Right hindlimb (tissue), 1 donor: ENCODE measurements at places on chromosomes 11 and 22.

- no peak for DNase-seq
These were observed 15.1 kb upstream of the RGL4 start for GRCh38 chr22:23675502-23676415.

DNA sequence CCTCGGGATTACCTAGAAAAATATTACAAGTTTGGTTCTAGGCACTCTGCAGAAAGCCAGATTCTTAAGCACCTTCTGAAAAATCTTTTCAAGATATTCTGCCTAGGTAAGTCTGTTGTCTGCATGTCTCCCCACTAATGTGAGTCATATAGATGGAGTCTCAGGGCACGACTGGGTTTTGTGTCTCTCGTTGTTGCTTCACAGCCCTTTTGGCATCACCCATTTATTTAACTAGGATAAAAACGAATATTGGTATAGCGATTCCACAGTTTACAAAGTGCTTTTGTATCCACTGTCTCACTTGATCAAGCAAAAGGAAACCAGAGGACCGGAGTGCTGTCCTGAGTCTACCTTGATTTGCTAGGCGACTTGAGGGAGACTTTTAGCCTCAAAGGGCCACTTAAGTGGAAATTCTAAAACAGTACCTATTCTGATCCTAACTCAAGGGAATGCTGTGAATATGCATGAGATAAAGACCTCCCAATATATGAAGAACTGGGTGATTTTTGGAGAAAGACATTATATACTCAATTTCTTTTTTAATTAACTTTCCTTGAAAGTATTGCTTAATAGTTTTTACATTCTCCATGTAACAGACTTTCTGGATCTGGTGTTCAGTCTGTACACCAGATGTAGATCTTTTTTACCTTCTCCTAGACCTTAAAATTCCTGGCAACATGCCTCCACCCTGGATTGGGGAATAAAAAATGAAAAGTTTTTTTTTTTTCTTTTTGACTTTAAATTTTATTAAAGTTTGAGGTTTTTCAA lies 590 bp downstream of the NNMT start:
- DNase-seq: no peak

GRCh38 chr11:118358071-118358470 lies 1.3 kb upstream of the UBE4A start:
- no peak for DNase-seq

- DNase-seq: no peak
These were observed 4.6 kb downstream of the C11orf54 start for GRCh38 chr11:93746101-93746500.

DNA sequence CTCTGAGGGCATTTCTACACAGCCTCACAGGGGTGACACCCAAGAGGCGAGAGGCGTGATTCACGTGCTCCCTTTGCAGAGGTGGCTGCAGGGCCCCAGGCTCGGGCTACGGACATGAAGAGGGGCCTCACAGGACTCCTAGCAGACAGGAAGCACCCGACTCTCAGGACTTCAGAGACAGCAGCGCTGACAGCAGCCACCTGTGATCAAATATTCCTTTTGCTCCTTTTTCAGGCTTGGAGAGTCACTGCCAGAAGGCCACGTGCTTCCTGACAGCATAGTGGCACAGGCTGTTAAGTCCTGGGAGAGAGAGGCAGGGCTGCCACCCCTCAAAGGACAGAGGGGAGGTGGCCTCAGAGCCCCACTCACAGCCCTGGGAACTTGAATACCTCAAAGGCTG lies 348.9 kb downstream of the CADM1 start:
- no peak for DNase-seq
